ENCODE measurements at places on chromosomes 6 and 20. TPM values are rescaled to one million over a fixed set of nuclear protein-coding genes. Genes with fewer than 3 reads are reported as not detected.

RHAG gene
- total RNA-seq: not detected

OPRL1 gene
- 0.52 TPM for total RNA-seq

RPS21 gene
- total RNA-seq: 1,787 TPM

DNA sequence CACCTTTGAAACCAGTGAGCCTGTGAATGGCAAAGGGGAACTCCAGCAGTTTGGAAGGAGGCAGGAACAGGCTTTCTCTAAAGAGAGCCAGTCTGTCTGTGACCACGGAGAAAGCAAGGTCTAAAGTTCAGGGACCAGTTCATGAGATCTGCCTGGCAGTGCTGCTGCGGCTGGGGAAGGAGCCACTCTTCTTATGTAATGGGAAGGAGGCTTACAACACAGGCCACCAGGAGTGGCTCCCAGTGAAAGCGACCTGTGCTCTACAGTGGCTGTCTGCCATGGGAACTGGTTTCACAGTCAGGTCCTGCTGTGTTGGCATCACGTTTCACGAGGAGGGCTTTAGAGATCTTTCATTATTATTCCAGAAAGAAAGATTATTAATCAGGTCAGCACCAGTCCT lies 291.9 kb upstream of the PRDM1 start:
- DNase-seq: no peak

DNA sequence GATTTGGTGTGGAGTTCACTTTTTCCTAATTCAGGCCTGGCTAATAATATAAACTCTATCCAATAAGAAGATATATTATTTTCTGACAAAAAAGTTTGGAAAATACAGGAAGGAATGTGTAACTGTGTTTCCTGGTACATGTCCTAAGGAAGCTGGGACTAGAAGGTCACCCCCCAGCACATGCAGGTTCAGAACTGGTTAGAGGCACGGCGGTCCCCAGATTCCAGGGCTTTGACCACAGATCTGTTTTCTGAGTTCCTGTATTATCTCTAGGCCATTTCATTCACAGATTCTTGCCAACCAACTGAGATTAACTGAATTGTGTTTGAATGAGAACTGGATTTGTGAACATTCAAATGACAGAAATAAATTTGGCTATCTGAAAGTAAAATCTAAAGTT lies 94.5 kb downstream of the TULP4 start:
- DNase-seq: no peak

DNA sequence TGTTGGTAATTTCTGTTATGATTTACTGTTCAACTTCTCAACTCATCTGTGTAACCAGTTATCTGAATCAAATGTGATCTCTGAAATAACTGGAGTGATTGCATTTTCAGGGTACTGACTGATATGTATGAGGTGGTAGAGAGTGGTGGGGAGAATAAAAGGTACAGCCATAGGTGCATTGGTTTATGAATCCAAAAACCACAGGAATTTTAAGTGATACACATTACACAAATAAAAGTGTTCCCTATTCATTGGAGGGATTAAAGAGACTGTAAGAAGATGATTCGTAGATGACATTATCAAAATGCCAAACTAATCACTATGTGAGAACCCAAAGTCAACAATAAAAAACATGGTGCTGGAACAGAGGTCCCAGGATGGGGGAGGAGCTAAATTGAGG lies 158.7 kb upstream of the RSPO3 start:
- DNase-seq: no peak

- no peak for DNase-seq
These were observed 25.4 kb downstream of the SLC17A9 start for GRCh38 chr20:62977613-62978560.

GRCh38 chr6:14051355-14051754 lies 66.2 kb upstream of the CD83 start:
- no peak for DNase-seq

Measured in H1 (cell line).